Karpas-422 (cell line): ENCODE measurements at places on chromosomes 12 and 14.

DNA sequence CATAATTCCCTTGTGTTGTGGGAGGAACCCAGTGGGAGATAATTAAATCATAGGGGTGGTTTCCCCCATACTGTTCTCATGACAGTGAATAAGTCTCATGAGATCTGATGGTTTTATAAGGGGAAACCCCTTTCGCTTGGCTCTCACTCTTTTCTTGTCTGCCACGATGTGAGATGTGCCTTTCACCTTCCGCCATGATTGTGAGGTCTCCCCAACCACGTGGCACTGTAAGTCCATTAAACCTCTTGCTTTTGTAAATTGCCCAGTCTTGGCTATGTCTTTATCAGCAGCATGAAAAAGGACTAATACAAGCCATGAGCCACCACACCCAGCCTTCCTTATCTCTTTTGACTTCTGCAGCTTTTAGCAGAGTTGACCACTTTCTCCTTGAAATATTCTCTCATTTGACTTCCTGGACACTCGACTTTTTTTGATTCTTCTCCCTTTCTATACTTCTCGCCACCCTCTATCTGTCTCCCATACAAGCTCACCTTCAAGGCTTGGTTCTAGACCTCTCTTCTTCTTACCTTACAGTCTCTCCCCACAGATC, 2.3 kb downstream of the MTERF2 start:
- no peak for DNase-seq

GRCh38 chr14:98252820-98253219, 1019.2 kb downstream of the BCL11B start:
- no peak for DNase-seq

GRCh38 chr14:67620217-67620785, 581 bp downstream of the ARG2 start:
- DNase-seq, result peak; percentile 52

DNA sequence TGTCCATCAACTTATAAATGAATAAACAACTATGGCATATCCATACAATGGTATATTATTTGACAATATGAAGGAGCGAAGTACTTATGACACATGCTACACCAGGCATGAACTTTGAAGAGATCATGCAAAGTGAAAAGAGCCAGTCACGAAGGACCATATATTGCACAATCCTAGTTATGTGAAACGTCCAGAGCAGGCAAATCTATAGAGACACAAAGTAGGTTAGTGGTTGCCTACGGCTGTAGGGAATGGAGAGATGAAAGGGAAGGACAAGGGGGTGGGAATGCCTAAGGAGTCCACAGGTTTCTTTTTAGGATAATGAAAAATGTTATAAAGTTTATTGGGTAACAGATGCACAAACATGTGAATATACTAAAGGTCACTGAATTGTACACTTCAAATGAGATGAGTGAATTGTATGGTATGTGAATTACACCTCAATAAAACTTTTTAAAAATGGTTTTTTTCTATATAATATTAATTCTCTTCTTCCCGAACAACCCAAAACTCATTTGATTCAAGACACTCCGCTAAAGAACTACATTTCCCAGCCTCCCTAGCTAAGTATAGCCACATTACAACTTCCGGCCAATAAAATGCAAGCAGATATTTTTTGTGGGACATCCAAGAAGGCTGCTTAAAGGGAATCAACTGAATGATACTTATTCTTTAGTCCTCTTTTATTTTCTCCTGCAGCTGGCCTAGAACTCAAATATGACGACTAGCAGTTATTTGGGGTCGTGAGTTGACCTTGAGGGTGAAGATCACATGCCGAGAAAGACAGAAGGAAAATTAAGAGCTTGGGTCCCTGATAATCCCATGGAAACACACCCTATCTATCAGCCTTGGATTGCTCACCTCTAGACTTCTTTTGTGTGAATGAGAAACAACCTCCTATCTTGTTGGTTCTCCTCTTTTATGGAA, 187.2 kb downstream of the TTC8 start:
- no peak for DNase-seq

DNA sequence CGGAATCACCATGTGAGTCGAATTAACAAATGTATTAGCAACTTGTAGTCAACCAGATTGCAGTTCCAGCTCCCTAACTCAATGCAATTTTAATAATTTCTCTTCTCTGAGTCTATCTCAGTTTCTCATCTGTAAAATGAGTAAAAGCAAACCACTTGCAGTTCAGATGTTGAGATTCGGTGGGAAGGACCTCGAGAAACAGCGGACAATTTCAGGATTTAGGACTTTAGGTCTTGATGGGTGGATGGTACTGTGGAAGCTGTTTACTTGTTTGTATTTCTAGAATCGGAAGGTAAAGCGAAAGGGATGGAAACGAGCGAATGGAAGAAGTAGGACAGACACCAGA, 510 bp upstream of the TTC8 start:
- no peak for DNase-seq

- no peak for DNase-seq
Measured at GRCh38 chr14:51395361-51395849, 155.4 kb downstream of the TMX1 start.

DNA sequence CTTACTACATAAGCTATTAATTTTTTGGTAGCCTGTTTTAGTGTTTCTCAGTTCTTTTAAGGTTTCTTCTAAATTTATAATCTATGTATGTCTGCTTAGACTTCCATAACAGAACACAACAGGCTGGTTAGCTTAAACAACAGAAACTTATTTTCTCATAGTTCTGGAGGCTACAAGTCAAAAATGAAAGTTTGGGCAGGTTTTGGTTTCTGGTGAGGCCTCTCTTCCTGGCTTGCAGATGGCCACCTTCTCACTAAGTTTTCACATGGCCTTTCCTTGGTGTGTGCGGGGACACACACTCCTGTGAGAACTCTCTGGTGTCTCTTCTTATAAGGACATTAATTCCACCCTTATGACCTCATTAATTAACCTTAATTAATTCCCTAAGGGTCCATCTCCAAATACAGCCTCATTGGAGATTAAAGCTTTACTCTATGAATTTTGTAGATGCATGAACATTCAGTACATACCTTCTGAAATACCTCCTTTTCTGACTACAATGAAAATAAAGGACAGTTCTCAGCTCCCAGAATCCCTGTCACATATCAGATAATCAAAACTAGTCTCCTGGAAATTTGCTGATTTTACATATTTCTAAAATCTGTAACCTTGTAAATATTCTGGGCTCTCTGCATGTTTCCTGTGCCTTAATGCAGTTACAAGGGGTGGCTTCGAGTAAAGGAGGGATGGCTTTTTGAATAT, 23.2 kb upstream of the BMAL2 start:
- no peak for DNase-seq

DNA sequence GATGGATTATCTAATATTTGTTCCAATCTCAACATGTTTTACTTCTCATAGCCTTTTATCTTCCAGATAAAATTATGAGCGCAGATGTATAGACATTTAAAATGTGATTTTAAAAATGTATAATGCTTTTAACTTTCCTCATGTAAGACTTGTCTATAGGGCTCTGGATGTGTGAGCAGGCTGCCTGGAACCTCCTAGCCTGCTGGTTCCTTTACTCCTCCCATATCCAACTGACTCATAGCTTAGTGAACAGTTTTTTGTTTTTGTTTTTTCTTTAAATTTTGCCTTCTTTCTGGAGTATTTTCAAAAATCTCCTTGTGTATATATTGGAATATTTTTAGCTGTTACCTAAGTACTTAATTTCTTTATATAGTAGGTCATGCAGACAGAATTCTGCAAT, 115.4 kb downstream of the PDE3A start:
- DNase-seq, result no peak

DNA sequence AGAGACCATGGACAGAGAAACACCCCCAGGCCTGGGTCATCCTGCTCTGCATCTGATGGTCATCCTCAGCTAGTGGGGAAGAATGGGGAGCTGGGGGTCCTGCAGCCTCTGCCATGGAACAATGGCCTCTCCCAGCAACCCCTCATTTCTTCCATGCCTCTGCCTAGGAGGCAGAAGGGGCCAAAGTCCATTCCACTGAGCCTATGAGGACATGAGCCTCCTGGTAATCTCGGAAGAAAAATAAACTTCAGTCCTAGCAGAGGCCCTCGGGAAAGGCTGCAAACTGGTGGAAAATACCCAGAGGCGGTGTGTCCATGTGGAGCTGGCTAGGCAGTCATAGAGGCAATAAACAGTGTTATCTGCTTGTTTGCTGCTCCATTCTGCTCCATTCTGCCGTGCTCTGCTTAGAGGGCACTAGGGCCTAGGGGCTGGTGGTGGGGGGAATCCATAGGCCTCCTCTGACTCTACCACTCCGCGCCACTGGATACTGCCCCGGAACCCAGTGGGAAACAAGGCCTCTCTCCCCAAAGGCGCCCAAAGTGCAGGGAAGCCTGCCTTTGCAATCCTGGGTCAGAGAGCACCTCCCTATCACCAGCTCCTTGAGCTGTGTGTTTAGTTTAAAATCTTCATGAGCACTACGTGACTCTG, 4.5 kb downstream of the PGF start:
- DNase-seq, result no peak

DNA sequence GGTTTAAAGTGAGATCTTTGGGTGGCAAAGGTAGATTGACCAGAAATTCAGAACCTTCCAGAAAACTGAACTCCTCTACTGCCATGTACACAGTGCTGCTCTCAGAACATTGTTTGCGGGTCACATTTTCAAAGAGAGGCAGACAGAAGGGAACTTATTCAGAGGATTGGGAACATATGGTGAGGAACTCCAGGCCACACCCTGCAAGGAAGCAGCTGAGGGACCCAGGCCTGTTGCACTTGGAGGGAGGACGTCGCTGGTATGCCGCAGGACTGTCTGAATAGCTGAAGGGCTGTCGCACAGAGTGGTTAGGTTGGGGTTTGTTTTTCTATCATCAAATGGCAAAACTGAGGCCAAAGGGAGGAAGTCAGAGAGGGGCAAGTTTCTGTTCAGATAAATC, 441.1 kb downstream of the DPF3 start:
- DNase-seq, result no peak

- DNase-seq, result no peak
Measured at GRCh38 chr12:16606991-16607390, 1.0 kb upstream of the LMO3 start.

- no peak for DNase-seq
Measured at GRCh38 chr14:59629444-59630287, 53.1 kb upstream of the CCDC175 start.

DNA sequence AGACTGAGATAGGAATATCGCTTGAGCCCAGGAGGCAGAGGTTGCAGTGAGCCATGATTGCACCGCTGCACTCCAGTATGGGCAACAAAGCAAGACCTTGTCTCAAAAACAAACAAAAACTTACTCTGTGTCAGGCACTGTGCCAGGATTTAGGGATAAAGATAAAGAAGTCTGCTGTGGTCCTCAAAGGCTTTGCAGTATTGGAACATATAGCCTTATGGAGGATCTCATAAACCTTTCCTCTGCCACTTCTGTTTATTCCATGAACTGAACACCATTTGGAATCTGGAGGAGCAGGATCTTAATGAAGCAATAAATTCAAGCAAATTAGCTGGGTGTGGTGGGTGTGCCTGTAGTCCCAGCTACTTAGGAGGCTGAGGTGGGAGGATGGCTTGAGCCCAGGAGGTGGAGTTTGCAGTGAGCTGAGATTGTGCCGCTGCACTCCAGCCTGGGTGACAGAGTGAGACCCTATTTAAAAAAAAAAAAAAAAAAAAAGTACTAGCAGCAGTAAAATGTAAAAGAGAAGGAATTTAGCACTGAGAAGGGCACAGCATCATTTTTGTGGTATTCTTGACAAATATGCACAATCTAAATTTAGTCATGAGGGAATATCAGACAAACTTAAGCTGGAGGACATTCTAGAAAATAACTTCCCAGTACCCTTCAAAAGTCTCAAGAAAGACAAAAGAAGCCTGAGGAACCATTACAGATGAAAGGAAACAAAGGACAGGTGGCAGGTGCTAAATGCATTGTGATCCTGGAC, 27.1 kb downstream of the BMAL2 start:
- DNase-seq, result no peak

DNA sequence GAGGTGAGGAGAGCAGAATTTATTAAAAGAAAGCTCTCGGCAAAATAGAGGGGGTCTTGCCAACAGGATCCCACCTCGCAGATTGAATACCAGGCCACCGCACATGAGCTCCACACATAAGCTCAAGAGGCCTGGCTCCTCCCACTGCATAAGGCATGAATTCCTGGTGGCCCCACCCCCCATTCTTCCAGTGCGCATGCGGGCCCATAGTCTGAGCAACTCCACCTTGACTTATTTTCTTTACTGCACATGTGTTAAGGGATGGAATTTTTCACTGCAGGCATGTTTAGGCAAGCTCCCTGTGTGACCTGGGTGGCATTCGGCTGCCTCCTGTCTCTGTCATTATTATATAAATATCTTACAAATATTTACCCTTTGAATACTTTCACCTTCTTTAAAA, 412.5 kb downstream of the RMST start:
- DNase-seq, result no peak

GRCh38 chr12:81077686-81078441, at the start of gene ACSS3:
Gene ACSS3, plus strand, starts transcription at chr12:81078079. Its CDS starts 42 bp downstream, at chr12:81078121.
- no peak for DNase-seq

- no peak for DNase-seq
Measured at GRCh38 chr12:74885775-74886174, 323.9 kb downstream of the KCNC2 start.

DNA sequence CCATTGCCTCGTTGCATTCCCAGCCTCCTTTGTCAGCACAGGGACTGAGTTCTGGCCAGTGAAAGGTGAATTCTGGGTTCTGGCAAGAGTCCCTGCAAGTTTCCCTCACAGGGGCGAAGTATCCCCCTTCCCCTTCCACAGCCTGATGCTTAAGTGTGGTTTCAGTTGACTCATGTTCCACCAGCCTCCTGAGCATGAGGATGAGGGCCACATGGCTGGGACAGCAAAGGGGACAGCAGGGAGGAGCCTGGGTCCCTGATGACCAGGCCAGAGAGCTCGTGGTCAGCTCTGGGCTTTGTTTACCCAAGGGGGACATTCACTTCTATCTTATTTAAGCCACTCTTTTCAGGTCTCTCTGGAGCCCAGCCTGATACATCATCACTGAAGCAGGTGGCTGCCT, 36.5 kb downstream of the CACNA2D4 start:
- no peak for DNase-seq

DNA sequence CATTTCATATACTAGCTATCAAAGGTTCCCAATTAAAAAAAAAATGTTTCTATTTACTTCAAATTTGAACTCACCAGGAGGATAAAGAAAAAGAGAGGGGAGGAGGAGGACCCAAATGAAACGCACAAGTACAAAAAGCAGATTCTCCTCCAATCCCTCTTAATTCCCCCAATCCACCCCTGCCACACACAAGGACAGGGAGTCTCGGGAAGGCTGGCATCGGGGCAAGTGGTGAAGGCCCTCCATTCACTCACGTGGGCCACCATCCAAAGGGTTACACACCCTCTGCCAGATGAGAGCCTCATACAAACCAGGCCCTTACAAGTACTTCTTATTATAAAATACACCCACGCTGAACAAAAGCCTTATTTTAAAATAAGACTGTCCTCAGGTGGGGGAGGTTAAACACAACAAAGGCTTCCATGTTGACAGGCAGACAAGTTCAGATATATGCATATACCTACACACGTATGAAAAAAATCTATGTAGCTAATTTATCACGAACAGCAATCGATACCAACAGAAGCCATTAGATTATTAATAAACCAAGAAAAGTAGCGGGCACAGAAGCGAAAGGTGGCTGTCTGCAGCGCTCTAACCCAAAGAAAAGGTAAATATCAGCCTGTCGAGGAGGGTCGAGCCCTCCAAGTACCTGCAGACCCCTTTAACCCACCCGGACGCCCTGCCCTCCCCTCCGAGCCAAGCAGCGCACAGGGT, 1.5 kb downstream of the ATP2B1 start:
- no peak for DNase-seq

- DNase-seq, result no peak
Measured at GRCh38 chr12:80064269-80064668, 35.1 kb upstream of the OTOGL start.

- no peak for DNase-seq
Measured at GRCh38 chr12:103556890-103557627, 30.0 kb upstream of the STAB2 start.
